ENCODE measurements at places on chromosomes 1 and 21.

- DNase-seq: no peak
Measured at GRCh38 chr1:223784541-223784940, 61.2 kb downstream of the TP53BP2 start.

DNA sequence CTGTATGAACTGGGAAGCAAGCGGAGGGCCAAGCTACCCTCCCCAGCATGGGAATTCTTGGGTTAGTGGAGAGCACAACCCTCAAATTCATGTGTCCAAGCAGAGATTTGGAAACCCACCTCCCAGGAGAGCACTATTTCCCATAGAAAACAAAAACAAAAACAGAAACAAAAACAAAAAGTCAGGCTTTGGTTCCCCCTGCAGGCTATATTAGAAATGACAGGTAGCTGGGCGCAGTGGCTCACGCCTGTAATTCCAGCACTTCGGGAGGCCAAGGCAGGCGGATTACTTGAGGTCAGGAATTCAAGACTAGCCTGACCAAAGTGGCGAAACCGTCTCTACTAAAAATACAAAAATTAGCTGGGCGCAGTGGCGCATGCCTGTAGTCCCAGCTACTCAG lies 10.8 kb downstream of the MINDY1 start:
- no peak for DNase-seq

- DNase-seq: no peak
Measured at GRCh38 chr21:33543505-33544129, 779 bp downstream of the SON start.

GRCh38 chr1:85818371-85818770 lies 110.1 kb upstream of the ZNHIT6 start:
- no peak for DNase-seq

DNA sequence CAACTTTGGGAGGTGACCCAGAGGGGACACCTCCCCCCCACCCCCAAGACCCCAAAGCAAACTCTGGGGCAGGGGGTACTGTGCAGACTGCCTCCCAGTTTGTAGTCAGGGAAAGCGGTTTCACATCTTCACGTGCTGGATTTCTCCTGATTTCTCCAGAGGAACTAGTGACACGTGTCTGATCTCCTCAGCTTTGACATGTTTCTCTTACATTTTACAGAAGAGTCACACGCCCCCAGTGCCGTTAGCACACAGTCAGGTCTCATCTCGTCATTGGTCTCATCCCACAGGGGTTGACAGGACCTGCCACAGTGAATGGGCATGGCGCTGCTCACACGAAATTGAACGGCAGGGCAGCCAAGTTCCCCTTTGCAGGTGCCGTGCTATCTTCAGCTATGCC lies 11.8 kb downstream of the PDPN start:
- DNase-seq: no peak

GRCh38 chr1:241495741-241496140 lies 23.8 kb downstream of the FH start:
- DNase-seq: no peak

- DNase-seq: no peak
Measured at GRCh38 chr1:2503554-2504224, 22.7 kb downstream of the PANK4 start.

DNA sequence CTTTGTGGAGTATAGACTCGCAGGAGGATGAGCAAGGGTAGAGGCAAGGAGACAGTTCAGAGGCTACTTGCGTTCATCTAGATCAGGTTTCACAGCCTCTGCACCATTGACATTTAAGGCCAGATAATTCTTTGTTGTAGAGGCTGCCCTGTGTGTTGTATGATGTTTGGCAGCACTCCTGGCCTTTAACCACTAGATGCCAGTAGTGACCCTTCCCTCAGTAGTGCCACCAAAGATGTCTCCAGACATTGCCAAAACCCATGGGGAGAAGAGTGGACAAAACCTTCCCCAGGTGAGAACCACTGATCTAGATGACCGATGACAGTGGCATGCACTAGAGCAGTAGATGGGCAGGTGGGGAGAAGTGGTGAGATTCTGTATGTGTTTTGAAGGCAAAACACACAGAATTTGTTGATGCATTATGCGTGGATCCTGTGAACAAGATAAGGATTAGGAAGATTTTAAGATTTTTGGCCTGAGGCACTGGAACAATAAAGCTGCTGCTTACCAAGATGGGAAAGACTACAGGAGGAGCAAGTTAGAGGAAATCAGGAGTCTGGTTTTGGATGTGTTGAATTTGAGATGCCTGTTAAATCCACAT lies 9.9 kb upstream of the COG2 start:
- DNase-seq: no peak

DNA sequence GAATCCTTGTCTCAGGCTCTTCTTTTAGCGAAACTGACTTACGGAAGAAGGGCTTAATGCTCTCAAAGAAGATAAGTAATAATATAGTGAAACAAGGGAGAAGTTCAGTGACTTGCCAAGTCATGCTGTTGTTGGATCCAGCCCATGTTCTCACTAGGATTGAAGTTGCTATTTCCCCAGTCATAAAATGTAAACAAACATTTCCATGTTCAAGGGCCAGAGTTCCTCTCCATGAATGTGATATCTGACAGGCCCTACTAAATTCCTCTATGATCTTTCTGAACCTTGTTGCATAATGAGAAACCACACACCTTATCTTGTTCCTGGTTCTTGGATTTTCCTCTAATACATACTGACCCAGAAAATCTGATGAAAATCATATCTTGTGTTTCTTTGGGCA lies 876.5 kb upstream of the B3GALT2 start:
- no peak for DNase-seq

DNA sequence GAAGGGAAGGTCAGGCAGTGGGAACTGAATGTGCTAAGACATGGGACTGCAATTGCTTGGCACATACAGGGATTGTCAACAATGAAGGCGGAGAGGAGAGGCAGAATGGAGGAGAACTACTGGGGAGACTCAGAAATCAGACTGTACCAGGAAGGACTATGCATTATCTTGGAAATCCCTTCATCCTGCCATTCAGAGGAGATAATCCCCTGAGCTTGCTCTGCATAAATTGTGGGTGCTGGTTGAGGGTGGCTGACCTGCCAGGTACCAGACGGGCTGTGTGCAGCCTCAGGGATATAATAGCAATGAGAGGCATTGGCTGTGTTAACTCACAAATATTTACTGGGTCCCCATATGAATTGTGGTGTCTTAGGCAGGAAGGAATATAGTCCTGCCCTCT lies 5.0 kb upstream of the TRABD2B start:
- no peak for DNase-seq

- DNase-seq: no peak
Measured at GRCh38 chr1:230825761-230826160, 42.6 kb downstream of the C1orf198 start.

- no peak for DNase-seq
Measured at GRCh38 chr1:227314014-227314848, 4.1 kb downstream of the CDC42BPA start.

DNA sequence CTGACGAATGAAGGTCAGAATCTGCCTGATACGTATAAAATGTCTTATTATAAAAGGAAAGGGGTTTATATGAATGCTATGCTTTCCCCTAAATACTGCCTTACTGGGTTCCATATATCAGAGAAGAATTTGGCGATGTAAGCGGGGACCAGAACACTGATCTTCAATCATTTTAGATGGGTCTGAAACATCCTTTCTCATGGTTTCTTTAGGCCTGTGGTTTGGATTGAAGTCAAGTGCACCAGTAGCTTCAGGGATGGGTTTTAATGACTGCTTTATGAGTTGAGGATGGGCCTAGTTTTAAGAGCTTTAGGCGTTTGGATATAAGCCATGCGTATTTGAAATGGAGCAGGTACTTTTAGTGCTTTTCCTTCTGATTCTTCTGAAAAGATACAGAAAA lies 6.9 kb downstream of the FMN2 start:
- DNase-seq: no peak

GRCh38 chr1:89260566-89261255 lies 11.9 kb downstream of the GBP5 start:
- DNase-seq: no peak

GRCh38 chr21:35469498-35469897 lies 420.4 kb upstream of the RUNX1 start:
- no peak for DNase-seq

DNA sequence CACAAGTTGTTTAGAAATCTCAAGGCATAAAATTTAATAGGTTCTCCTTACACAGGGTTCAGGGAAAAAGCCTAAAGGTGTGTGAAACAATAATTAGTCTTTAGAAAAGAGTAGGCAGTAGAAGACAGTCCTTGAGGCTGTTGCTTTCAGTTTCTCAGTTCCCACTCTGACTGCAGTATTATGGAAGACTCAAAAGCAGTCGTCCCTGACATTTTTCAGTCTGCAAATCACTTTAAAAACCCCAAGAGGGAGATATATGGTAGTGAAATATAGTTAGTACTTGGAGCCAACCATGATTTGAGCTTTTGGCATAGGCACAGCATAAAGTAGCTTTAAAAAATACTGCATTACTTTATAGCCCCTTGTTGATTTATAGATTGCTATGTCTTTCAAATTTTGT lies 299.7 kb downstream of the OLFM3 start:
- DNase-seq: no peak

GRCh38 chr1:20117236-20117635 lies 2.1 kb downstream of the PLA2G2D start:
- no peak for DNase-seq

GRCh38 chr1:226710501-226710900 lies 28.6 kb downstream of the ITPKB start:
- DNase-seq: no peak
